ENCODE measurements at places on chromosomes 4 and X. TPM values are rescaled to one million over a fixed set of nuclear protein-coding genes. Genes with fewer than 3 reads are reported as not detected.

GRCh38 chr4:150382028-150382427 lies 199.9 kb upstream of the MAB21L2 start:
- DNase-seq: no peak

- no peak for DNase-seq
Measured at GRCh38 chr4:137647375-137647774, 115.1 kb upstream of the PCDH18 start.

DNA sequence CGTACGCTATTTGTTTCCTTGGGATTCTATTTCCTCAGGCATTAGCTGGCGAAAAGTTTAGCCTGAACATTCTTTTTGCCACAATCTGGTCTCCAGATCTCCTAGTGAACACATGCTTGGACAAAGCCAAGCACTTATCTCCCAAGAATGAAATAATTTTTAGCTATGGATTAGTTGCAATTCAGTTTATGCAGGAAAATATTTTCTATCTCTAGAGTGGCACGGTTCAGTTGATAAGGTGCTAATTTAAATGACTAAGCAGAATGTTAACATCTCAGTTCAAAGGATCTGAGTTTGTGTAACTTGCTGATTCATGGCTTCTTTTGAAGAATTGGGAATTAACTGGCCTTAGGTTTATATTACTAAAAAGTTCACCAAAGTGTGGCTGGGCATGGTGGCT lies 58.1 kb upstream of the JADE1 start:
- no peak for DNase-seq

GRCh38 chr4:137310166-137310565 lies 222.1 kb downstream of the PCDH18 start:
- DNase-seq: no peak

- DNase-seq: no peak
Measured at GRCh38 chr4:2135083-2135482, 76.0 kb downstream of the NAT8L start.

The NXF2B gene
- not detected for polyA plus RNA-seq

GRCh38 chr4:4356106-4357041 lies 30.5 kb upstream of the NSG1 start:
- DNase-seq: no peak

- DNase-seq: no peak
Measured at GRCh38 chrX:41435708-41436107, 11.4 kb upstream of the NYX start.

DNA sequence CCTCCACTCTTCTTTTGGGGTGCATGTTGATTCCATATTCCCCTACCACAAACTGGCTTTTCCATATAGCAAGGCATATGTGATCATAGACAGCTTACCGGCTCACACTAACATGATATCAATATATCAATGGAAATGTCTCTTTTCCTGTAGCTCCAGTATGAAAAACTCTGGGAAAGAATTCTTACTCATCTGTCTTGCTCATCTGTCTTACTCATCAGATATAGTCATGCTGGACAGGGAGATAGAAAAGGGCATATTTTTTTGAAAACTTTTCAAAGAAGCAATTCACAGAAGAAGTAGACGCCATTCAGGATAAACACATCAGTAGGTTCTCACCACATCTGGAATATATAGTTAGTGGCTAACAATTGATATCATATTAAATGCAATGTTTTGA lies 794.7 kb downstream of the RAB28 start:
- no peak for DNase-seq

- no peak for DNase-seq
Measured at GRCh38 chr4:15436513-15436912, 8.7 kb downstream of the C1QTNF7 start.

DNA sequence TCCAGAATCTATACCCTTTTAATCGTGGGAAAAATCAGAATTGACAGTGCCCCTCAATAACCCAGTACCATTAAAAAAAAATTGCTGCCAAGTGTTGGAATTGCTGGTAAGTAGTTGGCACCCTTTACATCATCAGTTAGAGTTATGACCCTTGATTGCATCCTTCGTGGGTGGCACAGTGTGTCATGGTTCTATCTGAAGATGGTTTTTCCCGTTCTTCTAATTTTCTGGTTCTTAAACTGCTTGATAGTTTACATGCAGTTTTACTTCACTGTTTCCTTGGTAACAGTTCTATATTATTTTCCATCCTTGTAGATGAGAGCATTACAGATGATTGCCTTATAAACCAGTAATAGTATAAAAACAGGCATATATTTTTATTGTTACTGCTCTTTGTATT lies 3.2 kb downstream of the FRMPD4 start:
- DNase-seq: no peak

- DNase-seq: no peak
Measured at GRCh38 chr4:181944527-181944926, 298.7 kb upstream of the TENM3 start.

DNA sequence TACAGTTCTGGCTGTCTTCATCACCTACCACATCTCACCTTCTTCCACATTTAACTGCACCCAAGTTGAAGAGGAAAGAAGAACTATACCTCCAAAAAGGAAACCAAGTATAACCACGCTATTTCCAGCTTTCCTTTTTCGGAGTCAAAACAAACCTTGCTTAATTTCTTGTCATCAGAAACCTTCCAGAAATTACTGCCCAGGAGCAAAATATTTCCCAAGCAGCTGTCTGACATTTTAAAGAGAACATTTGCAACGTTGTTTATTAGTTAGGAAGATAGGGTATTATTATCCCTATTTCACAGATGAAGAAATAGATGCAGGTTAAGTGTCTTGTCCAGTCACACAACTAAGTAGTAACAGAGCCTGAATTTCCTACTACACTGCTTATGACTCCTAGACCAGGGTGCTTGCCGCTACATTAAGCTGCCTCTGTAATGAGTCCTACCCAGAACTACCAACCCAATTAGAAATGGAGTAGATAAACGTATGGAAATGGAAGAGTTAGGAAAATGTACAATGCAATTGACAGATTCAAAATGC lies 2.2 kb upstream of the ACSL4 start:
- DNase-seq: no peak

- no peak for DNase-seq
Measured at GRCh38 chr4:160826339-160826679, 1337.5 kb downstream of the FSTL5 start.

The G3BP2 gene
- polyA plus RNA-seq: 77.0 TPM

GRCh38 chr4:182549356-182549755 lies 306.2 kb downstream of the TENM3 start:
- DNase-seq: no peak

- no peak for DNase-seq
Measured at GRCh38 chr4:47639531-47639930, 154.5 kb downstream of the ATP10D start.

GRCh38 chr4:134278675-134279074 lies 77.1 kb upstream of the PABPC4L start:
- DNase-seq: no peak

The IL2RG gene
- polyA plus RNA-seq: 834 TPM

The APOOL gene
- polyA plus RNA-seq: 8.1 TPM

GRCh38 chr4:168999809-169000208 lies 10.2 kb downstream of the CBR4 start:
- DNase-seq: no peak

GRCh38 chr4:792626-793092 lies 33.3 kb downstream of the CPLX1 start:
- no peak for DNase-seq

The FHL1 gene
- 13.4 TPM for polyA plus RNA-seq

The UGT8 gene
- 11.6 TPM for polyA plus RNA-seq

The GAGE12H gene
- not detected for polyA plus RNA-seq

The STAP1 gene
- 218 TPM for polyA plus RNA-seq

DNA sequence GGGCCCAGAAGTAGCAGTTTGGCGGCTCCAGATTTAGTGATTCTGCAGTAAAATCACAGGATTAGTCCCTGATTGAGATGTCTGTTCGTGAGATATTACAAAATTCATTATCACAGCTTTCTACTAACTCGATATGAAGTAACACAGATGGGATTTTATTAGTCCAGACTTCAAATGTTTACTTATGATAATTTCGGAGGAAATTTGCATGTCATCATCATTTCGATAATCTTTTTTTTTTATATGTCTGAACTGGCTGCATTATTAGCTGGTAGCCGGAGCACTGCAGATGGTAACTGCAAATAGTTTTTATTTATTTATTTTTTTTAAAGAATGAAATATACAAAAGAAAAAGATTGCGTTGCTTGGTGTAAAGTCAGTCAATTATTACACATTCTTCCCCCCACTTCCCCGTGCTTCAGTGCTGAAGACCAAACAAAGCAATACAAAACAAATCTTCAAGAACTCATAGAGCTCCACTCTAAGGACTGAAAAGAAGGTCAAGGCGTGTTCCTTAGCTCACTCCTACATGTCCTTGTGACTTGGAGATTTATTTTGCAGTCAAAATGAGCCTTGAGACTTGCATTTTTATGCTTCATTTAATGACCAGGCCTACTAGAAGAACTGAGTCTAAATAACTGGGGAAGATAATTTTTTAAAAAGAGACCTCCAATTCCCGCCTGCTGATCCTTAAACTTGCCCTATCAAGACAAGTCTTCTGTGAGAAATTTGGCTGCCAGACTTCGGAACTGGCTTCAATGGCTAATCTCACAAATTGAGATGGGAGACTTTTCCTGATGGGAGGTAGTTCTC lies 11.7 kb upstream of the PITX2 start:
- no peak for DNase-seq

DNA sequence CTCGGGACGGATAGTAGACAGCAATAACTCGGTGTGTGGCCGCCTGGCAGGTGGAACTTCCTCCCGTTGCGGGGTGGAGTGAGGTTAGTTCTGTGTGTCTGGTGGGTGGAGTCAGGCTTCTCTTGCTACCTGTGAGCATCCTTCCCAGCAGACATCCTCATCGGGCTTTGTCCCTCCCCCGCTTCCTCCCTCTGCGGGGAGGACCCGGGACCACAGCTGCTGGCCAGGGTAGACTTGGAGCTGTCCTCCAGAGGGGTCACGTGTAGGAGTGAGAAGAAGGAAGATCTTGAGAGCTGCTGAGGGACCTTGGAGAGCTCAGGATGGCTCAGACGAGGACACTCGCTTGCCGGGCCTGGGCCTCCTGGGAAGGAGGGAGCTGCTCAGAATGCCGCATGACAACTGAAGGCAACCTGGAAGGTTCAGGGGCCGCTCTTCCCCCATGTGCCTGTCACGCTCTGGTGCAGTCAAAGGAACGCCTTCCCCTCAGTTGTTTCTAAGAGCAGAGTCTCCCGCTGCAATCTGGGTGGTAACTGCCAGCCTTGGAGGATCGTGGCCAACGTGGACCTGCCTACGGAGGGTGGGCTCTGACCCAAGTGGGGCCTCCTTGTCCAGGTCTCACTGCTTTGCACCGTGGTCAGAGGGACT lies 5.7 kb upstream of the MSANTD1 start:
- no peak for DNase-seq

- no peak for DNase-seq
Measured at GRCh38 chrX:70436343-70436742, 8.3 kb upstream of the DLG3 start.

Data from naive B cell (primary cell).